ENCODE measurements at places on chromosomes 6 and 20.

GRCh38 chr6:90860822-90861601, 274.1 kb upstream of the MAP3K7 start:
- no peak for DNase-seq

GRCh38 chr6:30990422-30991086, 7.0 kb downstream of the MUC21 start:
- DNase-seq = no peak

- DNase-seq = no peak
Measured at GRCh38 chr6:168159506-168159905, 80.5 kb upstream of the FRMD1 start.

- DNase-seq = no peak
Measured at GRCh38 chr20:38859070-38859690, 53.7 kb downstream of the PPP1R16B start.

DNA sequence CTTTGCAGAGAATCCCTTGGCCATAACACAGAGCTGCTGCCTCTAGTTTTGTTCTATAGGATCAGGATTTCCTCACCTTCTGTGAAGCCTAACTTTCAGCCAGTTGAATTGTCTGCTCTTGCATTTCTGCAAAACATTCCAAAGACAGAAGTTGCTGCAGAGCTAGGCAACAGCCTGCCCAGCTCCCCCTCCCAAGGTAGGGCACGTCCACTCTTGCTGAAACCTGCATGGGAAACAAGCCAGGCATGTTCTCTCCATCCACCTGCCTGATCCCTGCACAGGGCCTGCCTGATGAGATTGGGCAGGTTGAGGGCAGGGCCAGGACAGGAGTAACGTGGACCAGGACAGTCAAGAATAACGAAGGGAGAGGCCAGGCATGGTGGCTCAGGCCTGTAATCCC, 58.9 kb upstream of the NAA20 start:
- no peak for DNase-seq

DNA sequence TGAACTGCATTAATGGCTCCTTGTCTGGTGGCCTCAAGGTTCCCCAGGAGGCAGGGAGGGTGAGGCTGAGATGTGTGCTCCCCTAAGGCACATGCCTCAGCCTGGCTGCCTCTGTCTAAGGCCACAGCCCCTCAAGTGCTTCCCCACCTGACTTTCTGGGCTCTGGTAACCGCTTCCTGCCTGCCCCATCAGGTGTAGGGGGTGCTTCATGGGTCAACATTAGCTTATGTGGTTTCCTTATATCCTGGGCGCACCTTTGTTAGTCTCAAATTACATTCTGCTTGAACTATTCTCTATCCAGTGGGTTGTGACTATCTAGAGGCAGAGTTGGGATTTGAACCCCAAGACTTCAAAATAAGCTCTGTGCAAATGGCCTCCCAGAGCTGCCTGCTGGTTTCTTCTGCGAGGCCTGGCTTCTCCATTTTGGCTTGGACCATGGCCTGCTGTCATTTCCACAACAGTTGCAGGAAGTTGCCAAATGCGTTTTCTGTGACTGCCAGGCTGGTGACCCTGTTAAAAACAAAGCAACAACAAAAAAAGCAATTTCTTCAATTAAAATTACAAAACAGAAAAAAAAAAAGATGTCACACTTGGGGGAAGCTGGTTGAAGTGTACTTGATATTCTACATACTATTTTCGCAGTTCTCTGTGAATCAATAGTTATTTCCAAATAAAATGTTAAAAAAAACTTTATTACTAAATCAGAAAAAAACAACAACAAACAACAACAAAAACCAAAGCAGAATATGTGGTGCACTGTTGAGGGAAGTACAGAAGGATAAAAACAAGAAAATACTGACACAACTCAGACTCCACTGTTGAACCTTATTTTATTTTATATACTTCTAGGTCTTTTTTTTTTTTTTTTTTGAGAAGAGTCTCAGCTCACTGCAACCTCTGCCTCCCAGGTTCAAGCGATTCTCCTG, 20.0 kb upstream of the ZNFX1 start:
- no peak for DNase-seq

DNA sequence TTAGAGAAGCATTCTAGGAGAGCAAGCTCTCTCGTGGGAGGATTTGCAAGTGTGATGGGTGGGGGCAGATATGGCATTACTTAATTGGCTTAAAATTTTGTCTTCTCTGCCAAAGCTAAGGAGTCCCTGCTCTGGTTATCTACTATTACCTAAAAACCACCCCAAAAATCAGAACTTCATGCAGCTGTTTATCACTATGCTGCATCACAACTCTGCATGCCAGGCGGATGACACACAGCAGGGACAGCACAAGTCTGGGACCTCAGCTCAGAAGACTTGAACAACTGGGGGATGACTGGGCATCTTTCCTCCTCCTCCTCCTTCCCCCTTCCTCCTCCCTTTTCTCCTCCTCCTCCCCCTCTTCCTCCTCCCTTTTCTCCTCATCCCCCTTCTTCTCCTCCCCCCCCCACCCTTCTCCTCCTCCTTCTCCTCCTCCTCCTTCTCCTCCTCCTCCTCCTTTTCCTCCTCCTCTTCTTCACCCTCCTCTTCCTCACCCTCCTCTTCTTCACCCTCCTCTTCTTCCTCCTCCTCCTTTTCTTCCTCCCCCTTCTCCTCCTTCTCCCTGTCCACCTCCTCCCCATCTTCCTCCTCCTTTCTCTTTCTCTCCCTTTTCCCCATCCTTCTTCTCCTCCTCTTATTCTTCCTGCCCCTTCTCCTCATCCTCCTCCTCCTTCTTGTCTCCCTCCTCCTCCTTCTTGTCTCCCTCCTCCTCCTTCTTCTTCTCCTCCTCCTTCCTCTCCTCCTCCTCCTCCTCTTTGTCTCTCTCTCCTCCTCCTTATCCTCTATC, 218.6 kb upstream of the PMEPA1 start:
- DNase-seq = no peak
